ENCODE measurements at places on chromosomes 1 and 21. TPM values are rescaled to one million over a fixed set of nuclear protein-coding genes. Genes with fewer than 3 reads are reported as not detected.

The RGS13 gene
- total RNA-seq: not detected

The CHI3L2 gene
- total RNA-seq: 1.3 TPM

The DNASE2B gene
- not detected for total RNA-seq

The CFAP126 gene
- total RNA-seq: not detected

The ADGRB2 gene
- total RNA-seq: 0.44 TPM

The CASZ1 gene
- total RNA-seq: 6.3 TPM

Data from endothelial cell (in vitro differentiated cells).